ENCODE measurements at places on chromosomes 6 and 20.
A peak's percentile ranks its signal among the peaks of the same experiment; 100 is the strongest.

GRCh38 chr6:53894091-53894490 lies 99.3 kb downstream of the LRRC1 start:
- DNase-seq: peak; percentile 13

- DNase-seq: peak; percentile 43
Observed at GRCh38 chr6:42367353-42368011, 84.2 kb downstream of the TRERF1 start.

DNA sequence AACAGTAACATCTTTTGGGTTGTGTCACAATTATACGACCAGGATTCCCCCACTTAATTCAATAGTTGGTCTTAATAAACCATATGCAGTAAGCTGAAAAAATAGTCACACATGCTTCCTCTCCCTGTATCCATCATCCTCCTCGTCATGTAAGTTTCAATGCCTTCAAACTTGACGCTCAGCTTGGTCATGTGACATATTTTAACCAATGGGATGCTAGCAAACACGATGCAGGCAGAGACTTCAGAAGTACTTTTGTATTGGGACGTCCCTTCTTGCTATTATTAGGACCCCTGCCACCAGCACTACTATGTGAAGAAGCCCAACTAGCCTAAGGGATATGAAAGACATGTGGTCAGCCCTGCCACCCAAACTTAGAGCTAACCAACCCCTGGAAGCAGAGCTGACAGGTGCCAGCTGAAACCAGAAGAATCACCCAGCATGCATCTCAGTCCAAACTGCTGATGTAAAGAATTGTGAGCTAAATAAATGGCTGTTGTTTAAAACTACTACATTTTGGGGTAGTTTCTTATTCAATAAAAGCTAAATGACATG lies 49.3 kb downstream of the CGA start:
- no peak for DNase-seq

DNA sequence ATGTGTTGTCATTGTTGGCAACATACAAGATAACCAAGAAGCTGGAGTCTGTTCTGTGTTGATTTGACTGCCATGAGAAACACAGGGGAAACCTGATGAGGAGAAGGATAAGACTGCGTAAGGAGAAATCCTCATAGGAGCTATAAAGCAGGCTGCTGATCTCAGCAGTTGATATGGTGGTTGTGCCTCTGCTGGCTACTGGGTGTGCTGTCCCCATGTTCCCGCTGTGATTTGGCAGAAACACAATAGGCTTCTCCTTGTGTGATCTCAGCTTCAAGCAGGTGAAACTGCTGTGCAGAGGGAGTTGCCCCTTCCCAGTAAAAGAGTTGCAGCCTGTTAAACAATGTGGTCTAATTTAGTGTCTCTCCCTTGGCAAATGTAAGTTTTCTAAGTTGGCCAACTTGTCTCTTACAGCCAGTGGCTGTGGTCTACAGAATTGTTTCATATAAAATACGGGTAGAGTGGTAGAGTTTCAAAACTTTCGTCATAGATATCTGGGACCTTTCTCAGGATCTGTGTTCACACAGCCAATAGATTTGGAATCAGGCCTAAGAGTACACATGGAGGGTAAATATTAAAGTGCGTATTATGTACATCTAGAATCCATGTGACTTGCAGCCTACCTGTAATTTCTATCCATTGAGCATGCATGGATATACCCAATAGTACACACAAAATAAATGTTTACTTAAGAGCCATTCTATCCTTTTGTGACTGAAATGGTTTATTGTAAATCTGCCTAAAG lies 78.4 kb downstream of the RNF144B start:
- no peak for DNase-seq

GRCh38 chr6:136024711-136025110 lies 173.2 kb downstream of the PDE7B start:
- DNase-seq: no peak

- no peak for DNase-seq
Observed at GRCh38 chr6:25407431-25407830, 128.3 kb downstream of the CARMIL1 start.

DNA sequence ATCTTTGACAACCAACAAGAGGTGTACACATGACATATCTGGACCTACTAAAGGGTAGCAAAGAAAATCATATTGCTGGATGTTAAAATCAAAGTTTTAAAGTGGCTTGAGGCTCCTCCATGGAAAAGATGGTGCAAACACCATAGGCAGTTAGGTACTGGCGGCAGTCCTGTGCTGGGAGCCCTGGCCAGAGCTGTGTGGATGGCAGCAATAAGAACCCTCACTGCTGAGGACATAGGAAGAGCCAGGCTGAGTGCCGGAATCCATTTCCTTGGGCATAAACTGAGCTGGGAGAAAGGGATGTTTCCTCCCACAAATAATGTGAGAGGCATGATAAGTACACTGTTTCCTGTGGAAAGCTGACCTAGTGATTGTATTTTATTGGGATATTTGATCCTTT lies 89.9 kb downstream of the ARID1B start:
- DNase-seq: no peak

DNA sequence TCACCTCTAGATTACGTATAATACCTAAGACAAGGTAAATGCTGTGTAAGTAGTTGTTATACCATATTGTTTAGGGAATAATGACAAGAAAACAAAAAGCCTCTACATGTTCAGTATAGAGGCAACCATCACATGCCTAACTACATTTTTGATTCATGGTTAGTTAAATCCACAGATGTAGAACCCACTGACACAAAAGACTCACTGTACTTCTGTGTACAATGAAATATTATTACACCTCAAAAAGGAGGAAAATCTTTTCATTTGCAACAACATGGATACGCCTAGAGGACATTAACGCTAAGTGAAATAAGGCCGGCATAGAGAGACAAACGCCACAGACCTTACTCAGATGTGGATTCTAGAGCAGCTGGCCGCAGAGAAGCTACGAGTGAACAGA lies 50.5 kb downstream of the NINL start:
- no peak for DNase-seq

All from CD4-positive, alpha-beta T cell treated with Interleukin-17A for 1 hour (primary cell).